ENCODE measurements at places on chromosomes 16 and 17. TPM values are rescaled to one million over a fixed set of nuclear protein-coding genes. Genes with fewer than 3 reads are reported as not detected.

- DNase-seq, result peak; percentile 84
Observed at GRCh38 chr17:74864866-74865395, 5.2 kb upstream of the GRIN2C start.

GRCh38 chr17:81578561-81579225 lies 26.5 kb upstream of the FAAP100 start:
- no peak for DNase-seq

HEXD gene
- 18.6 TPM for total RNA-seq

- no peak for DNase-seq
Observed at GRCh38 chr17:35191001-35191695, 3.0 kb downstream of the SLC35G3 start.

- DNase-seq, result peak; percentile 68
Observed at GRCh38 chr17:35433075-35433894, 985 bp upstream of the SLFN12 start.

GP1BA gene
- not detected for total RNA-seq

- no peak for DNase-seq
Observed at GRCh38 chr16:35743101-35743692, 2283.8 kb downstream of the TP53TG3F start.

GRCh38 chr17:74810699-74811485 lies 34.7 kb upstream of the NAT9 start:
- DNase-seq, result no peak

SLC5A11 gene
- not detected for total RNA-seq

ELMO3 gene
- 0.79 TPM for total RNA-seq

DNA sequence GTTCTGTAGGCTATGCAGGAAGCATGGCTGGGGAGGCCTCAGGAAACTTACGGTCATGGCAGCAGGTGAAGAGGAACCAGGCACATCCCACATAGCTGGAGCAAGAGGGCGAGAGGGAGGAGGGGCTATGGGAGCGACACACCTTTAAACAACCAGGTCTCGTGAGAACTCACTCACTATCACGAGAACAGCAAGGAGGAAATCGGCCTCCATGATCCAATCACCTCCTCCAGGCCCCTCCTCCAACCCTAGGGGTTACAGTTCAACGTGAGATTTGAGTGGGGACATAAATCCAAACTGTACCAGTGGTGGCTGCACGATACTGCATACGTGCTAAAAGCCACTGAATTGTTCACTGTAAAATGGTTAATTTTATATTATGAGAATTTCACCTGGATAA lies 26.1 kb upstream of the ENPP7 start:
- DNase-seq, result no peak

FTO gene
- 71.8 TPM for total RNA-seq

SHISA9 gene
- 0.99 TPM for total RNA-seq

- peak; percentile 47 for DNase-seq
Observed at GRCh38 chr17:39151150-39151942, at the start of gene PLXDC1. PLXDC1 (minus strand) TSS chr17:39151637; CDS start chr17:39151437, 200 bp downstream.

CA7 gene
- not detected for total RNA-seq

GRCh38 chr16:31127182-31127581 lies 8.3 kb downstream of the PRSS8 start:
- DNase-seq, result no peak

DNA sequence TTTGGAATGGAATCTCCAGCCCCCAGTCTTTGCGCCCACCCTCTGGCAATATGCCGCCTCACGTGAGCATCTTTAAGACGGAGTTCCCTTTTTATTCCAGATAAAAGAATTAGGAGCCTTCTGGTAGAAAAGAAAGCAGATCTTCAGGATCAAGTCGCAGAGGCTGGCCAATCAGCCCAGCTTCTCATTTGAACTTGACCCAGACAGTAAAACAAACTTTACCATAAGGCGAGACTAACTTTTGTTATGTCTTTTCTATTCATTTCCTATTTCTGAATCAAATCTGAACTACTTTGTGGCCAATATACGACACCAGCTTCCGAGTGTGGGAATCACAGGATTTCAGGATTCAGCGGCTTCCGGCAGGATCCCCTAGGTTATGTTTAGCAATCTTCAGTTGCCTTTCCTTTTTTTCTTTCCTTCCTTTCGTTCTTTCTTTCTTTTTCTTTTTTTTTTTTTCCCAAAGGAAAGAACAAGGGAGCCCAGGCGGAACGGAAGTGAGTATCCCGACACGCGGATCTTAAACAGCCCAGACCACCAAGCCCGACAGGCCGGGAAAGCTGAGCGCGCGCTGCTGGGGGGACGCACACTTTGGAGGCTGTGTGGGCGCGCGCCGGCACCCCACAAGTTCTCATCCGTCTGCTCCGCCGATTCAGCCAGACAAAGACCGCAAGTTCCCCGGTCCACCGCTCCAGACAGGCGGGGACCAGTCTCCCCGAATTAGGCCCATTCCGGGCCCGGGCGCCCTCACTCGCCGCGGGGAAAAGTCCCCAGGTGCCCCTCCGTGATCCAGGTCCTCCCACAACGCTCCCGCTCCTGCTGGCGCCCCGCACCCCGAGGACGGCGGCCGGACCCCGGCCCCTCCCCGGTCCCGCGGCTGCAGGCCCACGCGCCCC lies 633 bp downstream of the TBC1D16 start:
- DNase-seq, result peak; percentile 56

PRSS53 gene
- 0.87 TPM for total RNA-seq

- peak; percentile 88 for DNase-seq
Observed at GRCh38 chr16:85612191-85612800, 826 bp upstream of the GSE1 start.

NPIPA3 gene
- total RNA-seq, result 2.3 TPM

KRTAP4-6 gene
- total RNA-seq, result not detected

NOG gene
- 0.22 TPM for total RNA-seq

- DNase-seq, result no peak
Observed at GRCh38 chr17:60857556-60858080, 180.0 kb downstream of the BCAS3 start.

- no peak for DNase-seq
Observed at GRCh38 chr16:69845181-69845580, 83.0 kb downstream of the WWP2 start.

RCVRN gene
- total RNA-seq, result 0.12 TPM

HOXB4 gene
- total RNA-seq, result 0.79 TPM

DNA sequence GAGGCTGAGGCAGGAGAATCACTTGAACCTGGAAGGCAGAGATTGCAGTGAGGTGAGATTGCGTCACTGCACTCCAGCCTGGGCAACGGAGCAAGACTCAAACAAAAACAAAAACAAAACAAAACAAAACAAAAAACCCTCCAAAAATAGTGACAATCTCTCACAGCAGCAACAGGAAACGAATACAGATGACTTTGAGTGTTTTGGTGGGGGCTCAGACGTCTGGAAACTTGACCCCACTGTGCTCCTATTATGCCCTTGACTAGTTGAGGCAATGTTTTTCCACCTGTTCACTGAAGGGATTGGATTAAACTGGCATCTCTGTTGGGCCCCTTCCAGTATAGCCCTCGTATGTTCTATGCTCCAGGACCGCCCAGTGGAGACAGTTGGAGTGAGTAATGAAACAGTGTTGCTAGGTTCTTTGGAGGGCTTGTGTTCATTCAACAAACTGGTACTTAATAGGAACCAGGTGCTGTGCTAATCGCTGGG lies 167.0 kb downstream of the UTP18 start:
- no peak for DNase-seq

DNA sequence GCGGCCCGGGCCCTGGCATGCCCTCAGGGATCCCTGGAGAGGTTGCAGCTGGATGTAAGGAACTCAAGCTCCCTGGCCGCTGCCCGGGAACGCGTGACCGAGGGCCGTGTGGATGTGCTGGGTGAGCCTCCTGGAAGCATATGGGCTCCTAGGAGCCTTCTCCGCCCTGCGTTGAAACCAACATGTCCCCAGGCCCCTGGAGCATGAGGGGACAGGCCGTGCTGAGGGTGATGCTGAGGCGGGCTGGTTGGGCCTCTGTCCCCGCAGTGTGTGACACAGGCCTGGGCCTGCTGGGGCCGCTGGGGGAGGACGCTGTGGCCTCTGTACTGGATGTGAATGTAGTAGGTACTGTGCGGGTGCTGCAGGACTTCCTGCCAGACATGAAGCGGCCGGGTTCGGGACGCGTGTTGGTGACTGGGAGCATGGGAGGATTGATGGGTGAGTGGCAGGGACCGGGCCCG lies 5.7 kb upstream of the HSD17B1 start:
- no peak for DNase-seq

- DNase-seq, result no peak
Observed at GRCh38 chr17:43412166-43412565, 13.4 kb downstream of the ARL4D start.

GRCh38 chr16:88420496-88420895 lies 32.6 kb upstream of the ZFPM1 start:
- no peak for DNase-seq

GRCh38 chr16:82855471-82855870 lies 228.7 kb downstream of the CDH13 start:
- DNase-seq, result no peak

DNA sequence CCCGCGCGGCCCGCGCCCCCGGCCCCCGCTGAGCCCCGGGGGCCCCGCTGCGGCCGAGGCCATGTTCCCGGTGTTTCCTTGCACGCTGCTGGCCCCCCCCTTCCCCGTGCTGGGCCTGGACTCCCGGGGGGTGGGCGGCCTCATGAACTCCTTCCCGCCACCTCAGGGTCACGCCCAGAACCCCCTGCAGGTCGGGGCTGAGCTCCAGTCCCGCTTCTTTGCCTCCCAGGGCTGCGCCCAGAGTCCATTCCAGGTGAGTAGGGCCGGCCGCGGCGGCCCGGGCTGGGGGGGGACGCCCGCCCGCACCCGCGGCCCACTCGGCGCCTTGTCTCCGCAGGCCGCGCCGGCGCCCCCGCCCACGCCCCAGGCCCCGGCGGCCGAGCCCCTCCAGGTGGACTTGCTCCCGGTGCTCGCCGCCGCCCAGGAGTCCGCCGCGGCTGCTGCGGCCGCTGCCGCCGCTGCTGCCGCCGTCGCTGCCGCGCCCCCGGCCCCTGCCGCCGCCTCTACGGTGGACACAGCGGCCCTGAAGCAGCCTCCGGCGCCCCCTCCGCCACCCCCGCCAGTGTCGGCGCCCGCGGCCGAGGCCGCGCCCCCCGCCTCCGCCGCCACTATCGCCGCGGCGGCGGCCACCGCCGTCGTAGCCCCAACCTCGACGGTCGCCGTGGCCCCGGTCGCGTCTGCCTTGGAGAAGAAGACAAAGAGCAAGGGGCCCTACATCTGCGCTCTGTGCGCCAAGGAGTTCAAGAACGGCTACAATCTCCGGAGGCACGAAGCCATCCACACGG lies 504 bp downstream of the MAZ start:
- DNase-seq, result peak; percentile 75

DNA sequence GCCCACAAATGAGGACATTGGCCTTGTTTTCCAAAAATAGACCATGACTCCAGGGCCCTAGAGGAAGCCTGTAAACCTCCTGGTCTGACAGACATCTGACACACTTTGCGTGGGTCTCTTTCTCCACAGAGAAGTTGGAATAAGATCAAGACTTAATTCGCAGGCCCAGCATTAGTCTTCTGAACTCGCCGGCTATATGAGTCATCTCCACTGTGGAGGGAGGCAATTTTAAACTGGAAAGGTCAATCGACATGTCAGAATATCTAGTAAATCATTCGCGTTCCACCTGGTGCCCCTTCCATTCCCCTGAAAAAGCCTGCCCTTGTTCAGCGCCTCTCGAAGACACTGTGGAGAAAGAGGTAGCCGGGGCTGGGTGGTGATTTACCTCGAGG lies 140.1 kb downstream of the CLEC16A start:
- no peak for DNase-seq

HS3ST3A1 gene
- total RNA-seq, result 0.57 TPM

DNA sequence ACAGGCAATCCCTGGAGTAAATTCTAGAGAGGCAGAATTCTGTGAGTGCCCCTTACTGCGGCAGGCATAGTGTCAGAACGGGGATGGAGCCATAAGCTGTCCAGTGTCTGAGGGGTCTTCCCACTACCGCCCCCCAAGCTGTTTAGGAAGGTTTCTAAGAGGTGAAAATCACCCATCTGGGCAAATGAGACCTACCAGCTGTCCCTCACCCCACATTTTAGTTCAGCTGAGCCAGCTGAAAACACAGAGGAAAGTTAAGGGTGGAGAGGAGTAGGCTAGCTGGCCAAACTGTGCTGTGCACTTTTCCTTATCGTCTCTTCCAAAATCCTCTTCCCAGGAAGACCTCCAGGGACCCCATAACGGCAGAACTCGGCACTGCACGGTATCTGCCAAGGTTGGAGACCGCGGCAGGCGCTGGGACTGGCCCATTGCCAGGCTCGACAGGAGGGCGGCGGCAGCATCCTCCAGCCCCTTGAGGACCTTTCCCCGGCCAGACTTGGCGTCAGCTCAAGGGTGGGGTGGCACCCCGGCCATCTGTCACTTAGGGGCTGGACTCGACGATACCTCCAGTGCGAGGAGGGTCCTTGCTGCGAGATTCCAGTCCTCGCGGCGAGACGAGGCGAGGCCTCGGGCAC lies 955 bp downstream of the ACLY start:
- peak; percentile 86 for DNase-seq

All from left ventricle myocardium superior (tissue), 1 donor.